ENCODE measurements at places on chromosomes 1 and 21. TPM values are rescaled to one million over a fixed set of nuclear protein-coding genes. Genes with fewer than 3 reads are reported as not detected.

- peak; percentile 60 for DNase-seq
These were observed 16.7 kb upstream of the KCNJ15 start for GRCh38 chr21:38240129-38240528.

GRCh38 chr21:29029524-29029923, 5.1 kb downstream of the USP16 start:
- no peak for DNase-seq

DNA sequence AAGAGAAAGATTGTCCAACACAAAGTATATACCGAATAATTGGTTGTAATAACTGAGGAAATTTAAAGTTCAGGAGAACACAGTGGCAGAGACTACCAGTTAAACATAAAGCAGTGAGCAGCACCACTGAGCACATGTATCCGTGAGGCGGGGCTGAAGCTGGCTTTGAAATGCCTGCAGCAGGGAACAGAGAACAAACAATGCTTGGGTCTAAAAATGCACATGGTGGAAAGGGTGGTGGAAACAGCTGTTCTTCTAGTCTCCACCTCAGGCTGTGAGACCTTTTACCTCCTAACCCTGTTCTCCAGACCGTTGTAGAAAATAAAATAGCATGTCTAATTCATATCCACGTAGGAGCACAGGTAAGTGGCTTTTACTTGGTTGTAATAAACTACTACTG, 7.7 kb upstream of the GNG4 start:
- DNase-seq: no peak

The ZBTB7B gene
- 7.6 TPM for total RNA-seq

DNA sequence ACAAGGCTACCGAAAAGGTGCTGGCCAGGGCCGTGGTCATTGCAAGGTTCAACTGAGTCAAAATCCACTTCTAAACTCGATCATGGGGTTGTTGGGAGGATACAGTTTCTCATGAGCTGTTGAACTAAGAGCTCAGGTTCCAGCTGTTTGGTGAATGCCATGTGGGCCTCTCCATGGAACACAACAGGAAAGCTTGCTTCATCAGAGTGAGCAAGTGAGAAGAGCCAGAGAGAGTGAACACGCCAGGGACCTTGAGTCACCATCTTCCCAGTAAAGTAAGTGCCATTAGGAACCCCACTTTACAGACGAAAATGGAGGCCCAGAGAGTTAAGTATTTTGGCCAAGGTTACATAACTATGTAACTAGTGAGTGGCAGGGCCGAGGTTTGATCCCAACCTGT, 475.1 kb upstream of the VAMP3 start:
- DNase-seq: no peak

The LCE3E gene
- total RNA-seq: not detected

The CZIB gene
- total RNA-seq: 73.6 TPM

DNA sequence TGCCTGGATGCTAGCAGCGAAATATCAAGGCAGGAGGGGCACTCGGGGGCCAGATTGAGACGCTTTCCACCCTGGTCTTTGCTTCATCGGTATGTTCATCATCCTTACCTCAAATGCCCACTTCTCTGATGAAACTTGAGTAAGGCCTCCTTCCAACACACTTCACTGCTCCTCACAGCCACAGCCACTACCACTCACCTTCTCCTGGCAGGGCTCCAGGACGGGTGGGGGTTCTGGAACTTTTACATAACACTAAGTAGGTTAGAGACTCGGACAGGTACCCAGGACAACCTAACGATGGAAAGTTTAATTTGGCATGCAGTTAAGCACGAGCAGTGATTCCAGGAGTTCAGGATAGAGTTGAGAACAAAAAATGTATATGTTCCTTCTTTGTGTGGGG, 73.9 kb upstream of the SPAG17 start:
- DNase-seq: no peak

DNA sequence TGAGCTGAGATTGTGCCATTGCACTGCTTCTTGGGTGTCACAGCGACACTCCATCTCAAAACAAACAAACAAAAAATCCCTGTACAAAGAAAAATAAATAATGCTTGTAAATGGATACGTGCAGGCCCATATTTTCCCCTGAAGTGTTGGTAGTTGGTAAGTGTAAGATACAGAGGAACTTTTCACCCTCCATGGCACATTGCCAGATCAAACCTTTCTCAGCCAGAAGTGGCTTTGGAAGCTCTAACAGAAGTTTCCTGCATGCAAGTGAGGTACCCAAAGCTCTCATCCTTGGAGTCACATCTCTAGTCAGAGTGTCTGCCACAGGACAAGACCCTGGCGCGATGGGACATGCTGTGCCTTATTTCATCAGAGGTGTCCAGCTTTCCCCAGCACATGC, 7.3 kb downstream of the NDUFV3 start:
- DNase-seq: no peak

The DYRK3 gene
- 5.0 TPM for total RNA-seq

- DNase-seq: no peak
These were observed 256.5 kb upstream of the TMEM51 start for GRCh38 chr1:14897080-14897449.

The OR2L2 gene
- total RNA-seq: 0.04 TPM

The JUN gene
- 122 TPM for total RNA-seq

The ANGPTL1 gene
- 98.2 TPM for total RNA-seq

GRCh38 chr1:56477164-56478111, 101.9 kb downstream of the PLPP3 start:
- DNase-seq: peak; percentile 72

The SLC30A7 gene
- total RNA-seq: 18.4 TPM

- no peak for DNase-seq
These were observed 149.9 kb upstream of the RGS18 start for GRCh38 chr1:192008281-192008825.

The SETD4 gene
- total RNA-seq: 15.9 TPM

All from muscle of leg (tissue), 16 donors.